ENCODE measurements at places on chromosomes 12 and 14. TPM values are rescaled to one million over a fixed set of nuclear protein-coding genes. Genes with fewer than 3 reads are reported as not detected.

Gene KRT75
- total RNA-seq, result not detected

DNA sequence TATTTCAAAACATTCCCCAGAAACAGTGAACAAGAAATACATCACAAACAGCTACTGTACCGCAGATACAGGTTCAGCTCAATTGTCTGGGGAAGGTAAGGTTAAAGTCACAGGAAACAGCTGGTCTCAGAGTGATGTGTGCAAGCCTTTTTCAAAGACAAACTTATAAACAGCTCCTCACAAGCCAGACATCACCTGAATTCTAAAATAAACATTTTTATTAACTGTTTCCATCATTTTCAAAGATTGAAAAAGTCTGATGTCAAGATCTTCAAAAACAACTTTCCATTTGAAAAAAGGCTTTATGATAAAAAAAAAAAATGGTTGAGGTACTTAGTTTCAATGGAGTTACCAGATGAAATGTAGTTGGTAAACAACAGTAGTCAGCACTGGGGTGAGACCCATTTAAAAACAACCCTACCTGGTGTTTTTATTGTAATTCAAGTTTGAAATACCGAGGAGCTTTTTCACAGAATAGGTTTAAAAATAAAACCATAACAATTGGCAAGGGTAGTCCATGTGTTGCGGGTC, 4.0 kb downstream of the BTG1 start:
- peak overlapping the region; percentile 99 for H3K4me3 ChIP-seq
- H3K27me3 ChIP-seq, result no peaks in the 10 kb centered on the region
- DNase-seq, result no peak
- H3K36me3 ChIP-seq, result peaks cover 82% of the 10 kb centered on the region
- H3K4me1 ChIP-seq, result peaks cover 22% of the 10 kb centered on the region

DNA sequence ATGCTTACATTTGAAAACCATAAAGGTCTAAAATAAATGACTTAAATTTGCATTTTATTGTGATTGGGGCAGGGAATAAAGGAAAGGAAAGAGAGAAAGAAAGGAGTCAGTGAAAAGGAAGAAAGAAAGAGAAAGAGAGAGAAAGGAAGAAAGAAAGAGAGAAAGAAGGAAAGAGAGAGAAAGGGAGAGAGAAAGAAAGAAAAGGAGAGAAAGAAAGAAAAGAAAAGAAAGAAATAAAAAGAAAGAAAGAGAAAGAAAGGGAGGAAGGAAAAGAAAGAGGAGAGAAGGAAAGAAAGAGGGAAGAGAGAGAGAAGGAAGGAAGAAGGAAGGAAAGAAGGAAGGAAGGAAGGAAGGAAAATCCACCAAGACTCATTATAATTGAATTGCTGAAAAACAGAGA, 222.8 kb downstream of the RMST start:
- H3K4me3 ChIP-seq, result no peak overlapping the region
- no peak for DNase-seq
- H3K27ac ChIP-seq, result no peak overlapping the region
- H3K36me3 ChIP-seq, result no peaks in the 10 kb centered on the region
- no peaks in the 10 kb centered on the region for H3K27me3 ChIP-seq

GRCh38 chr14:99763527-99764221, 29.5 kb upstream of the EML1 start:
- H3K27ac ChIP-seq, result no peak overlapping the region
- no peak for DNase-seq
- H3K4me3 ChIP-seq, result no peak overlapping the region
- H3K27me3 ChIP-seq, result peaks cover 4% of the 10 kb centered on the region

DNA sequence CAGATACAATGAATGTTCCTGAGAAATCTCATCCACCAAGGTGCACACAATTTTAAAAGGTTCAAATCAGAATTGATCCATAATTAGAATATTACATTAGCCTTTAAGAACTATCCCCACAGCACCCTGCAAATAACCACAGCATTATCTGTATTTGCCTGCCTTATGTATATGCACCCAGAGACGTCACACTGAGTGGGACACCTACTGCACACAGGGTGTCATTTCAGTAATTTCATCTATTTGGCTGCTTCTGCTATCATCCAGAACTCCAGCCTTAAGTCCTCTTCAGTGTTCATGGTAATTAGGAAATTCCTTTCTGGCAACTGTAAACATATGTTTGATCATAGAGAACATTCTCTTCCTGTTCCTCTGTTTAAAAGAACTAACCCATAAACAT, 298.4 kb downstream of the SYT1 start:
- no peaks in the 10 kb centered on the region for H3K36me3 ChIP-seq
- H3K27me3 ChIP-seq, result no peaks in the 10 kb centered on the region
- no peak overlapping the region for H3K27ac ChIP-seq
- DNase-seq, result no peak
- H3K4me3 ChIP-seq, result no peak overlapping the region

- peak overlapping the region; percentile 99 for H3K27ac ChIP-seq
- peak overlapping the region; percentile 90 for H3K4me3 ChIP-seq
- peaks cover 46% of the 10 kb centered on the region for H3K36me3 ChIP-seq
- H3K27me3 ChIP-seq, result no peaks in the 10 kb centered on the region
- no peak for DNase-seq
Observed at GRCh38 chr12:123232472-123232806, 502 bp downstream of the MPHOSPH9 start.

- H3K27me3 ChIP-seq, result peaks cover 7% of the 10 kb centered on the region
- no peak overlapping the region for H3K4me3 ChIP-seq
- H3K27ac ChIP-seq, result no peak overlapping the region
Observed at GRCh38 chr12:29024117-29024516, 125.0 kb upstream of the FAR2 start.

DNA sequence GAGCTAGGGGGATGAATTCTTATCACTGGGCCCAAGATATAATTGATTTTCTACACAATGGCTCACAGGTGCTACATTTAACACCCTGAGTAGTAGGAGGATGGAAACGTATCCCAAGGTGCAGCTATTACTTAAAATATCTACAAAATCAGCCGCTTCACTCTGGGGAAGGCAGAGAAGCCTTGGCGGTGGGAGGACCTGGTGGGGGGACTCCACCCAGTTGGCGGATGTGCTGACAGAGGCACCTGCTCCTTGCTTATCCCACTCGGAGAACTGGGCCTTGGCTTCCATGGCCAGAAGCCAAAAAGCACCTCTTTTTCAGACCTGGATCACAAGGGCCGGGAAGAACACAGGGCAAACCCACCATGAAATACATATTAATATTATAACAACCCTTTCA, 106.3 kb downstream of the OTX2 start:
- no peaks in the 10 kb centered on the region for H3K36me3 ChIP-seq
- no peak overlapping the region for H3K27ac ChIP-seq

- H3K4me3 ChIP-seq, result no peak overlapping the region
- peaks cover 22% of the 10 kb centered on the region for H3K36me3 ChIP-seq
- H3K27ac ChIP-seq, result no peak overlapping the region
- no peaks in the 10 kb centered on the region for H3K27me3 ChIP-seq
- no peaks in the 10 kb centered on the region for H3K4me1 ChIP-seq
- DNase-seq, result peak; percentile 78
Observed at GRCh38 chr12:112198120-112198733, 72.9 kb downstream of the TRAFD1 start.

DNA sequence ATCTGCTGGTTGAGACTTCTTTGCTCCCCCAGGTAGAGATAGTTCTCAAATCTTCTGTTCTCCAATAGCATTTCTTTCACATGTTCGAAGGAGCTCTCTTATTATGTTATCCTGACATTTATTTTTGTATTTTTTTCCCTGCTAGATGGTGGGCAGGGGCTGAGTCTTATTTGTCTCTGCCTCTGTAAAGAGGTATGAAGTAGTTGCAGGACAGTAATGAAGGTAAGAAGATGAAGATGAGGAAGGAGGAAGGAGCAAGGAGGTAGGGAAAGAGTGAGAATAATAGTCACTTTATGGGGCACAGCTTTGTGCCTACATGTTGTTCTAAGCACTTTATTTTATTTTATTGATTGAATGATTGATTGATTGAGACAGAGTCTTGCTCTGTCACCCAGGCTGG, 5.0 kb upstream of the CIROP start:
- H3K27ac ChIP-seq, result no peak overlapping the region
- DNase-seq, result no peak
- no peaks in the 10 kb centered on the region for H3K27me3 ChIP-seq
- H3K4me1 ChIP-seq, result peaks cover 4% of the 10 kb centered on the region
- H3K4me3 ChIP-seq, result no peak overlapping the region

Gene AVPR1A
- not detected for total RNA-seq

DNA sequence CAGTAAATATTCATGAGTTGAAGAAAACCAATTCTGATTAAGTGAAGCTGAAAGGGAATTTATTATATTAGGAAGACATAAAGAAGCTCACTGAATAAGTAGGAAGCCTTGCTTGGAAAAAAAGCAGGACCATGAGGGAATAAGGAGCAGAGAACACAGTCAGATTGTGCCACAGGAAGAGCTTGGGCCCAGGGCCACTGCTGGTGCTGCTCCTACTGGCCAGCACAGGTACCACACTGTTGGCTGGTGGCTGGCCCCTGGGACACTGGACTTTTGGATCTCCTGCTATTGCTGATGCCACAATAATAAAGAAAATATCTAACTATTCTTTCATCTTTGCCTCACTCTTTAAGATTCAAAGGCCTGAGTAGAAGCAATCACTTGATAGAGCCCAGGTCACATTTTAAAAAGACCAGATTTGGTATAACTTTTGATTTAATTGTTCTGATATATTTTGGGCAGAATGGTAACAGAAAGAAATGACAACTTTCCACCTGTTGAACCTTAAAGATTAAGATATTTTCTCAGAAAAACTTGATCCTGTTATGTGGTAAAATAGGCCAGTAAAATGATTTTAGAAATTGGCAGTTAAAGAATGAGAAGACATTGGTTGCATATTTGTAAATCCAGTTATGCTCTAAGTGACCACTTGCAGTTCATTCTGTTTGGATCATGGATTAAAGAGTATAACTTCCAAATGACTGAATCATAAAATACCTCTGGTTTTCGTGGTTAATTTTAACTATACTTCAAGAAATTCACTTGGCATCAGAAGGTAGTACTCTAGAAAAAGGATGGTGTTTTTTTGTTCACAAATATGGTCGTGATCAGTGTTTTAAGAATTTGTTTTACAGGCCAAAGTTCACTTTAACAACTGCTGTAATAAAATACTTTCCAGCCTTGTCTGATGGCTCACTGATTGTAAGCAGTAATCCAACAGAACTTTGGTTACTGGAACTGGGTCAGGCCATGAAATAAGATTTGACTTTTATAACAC, 68.3 kb downstream of the DERA start:
- H3K27me3 ChIP-seq, result no peaks in the 10 kb centered on the region
- no peaks in the 10 kb centered on the region for H3K4me1 ChIP-seq
- H3K36me3 ChIP-seq, result peaks cover 26% of the 10 kb centered on the region

- no peak overlapping the region for H3K27ac ChIP-seq
- H3K36me3 ChIP-seq, result no peaks in the 10 kb centered on the region
Observed at GRCh38 chr14:83007641-83008225, 1474.1 kb upstream of the SEL1L start.

- H3K4me3 ChIP-seq, result no peak overlapping the region
- no peak overlapping the region for H3K27ac ChIP-seq
- peaks cover 57% of the 10 kb centered on the region for H3K4me1 ChIP-seq
- H3K36me3 ChIP-seq, result peaks cover 3% of the 10 kb centered on the region
- no peaks in the 10 kb centered on the region for H3K27me3 ChIP-seq
- DNase-seq, result no peak
Observed at GRCh38 chr14:68254669-68255527, 435.3 kb downstream of the RAD51B start.

Gene BDKRB1
- total RNA-seq, result not detected

GRCh38 chr12:116135209-116135930, 142.1 kb downstream of the MED13L start:
- no peak for DNase-seq
- H3K36me3 ChIP-seq, result no peaks in the 10 kb centered on the region
- H3K27me3 ChIP-seq, result no peaks in the 10 kb centered on the region

GRCh38 chr12:19298836-19299605, 140.3 kb upstream of the AEBP2 start:
- DNase-seq, result no peak
- no peaks in the 10 kb centered on the region for H3K4me1 ChIP-seq
- H3K27me3 ChIP-seq, result no peaks in the 10 kb centered on the region
- H3K27ac ChIP-seq, result no peak overlapping the region

Gene ATL1
- 0.91 TPM for total RNA-seq

GRCh38 chr12:130680451-130680990, 35.6 kb downstream of the RIMBP2 start:
- no peak overlapping the region for H3K27ac ChIP-seq
- no peak overlapping the region for H3K4me3 ChIP-seq
- no peaks in the 10 kb centered on the region for H3K36me3 ChIP-seq
- peaks cover 3% of the 10 kb centered on the region for H3K27me3 ChIP-seq
- no peak for DNase-seq
- H3K4me1 ChIP-seq, result no peaks in the 10 kb centered on the region

DNA sequence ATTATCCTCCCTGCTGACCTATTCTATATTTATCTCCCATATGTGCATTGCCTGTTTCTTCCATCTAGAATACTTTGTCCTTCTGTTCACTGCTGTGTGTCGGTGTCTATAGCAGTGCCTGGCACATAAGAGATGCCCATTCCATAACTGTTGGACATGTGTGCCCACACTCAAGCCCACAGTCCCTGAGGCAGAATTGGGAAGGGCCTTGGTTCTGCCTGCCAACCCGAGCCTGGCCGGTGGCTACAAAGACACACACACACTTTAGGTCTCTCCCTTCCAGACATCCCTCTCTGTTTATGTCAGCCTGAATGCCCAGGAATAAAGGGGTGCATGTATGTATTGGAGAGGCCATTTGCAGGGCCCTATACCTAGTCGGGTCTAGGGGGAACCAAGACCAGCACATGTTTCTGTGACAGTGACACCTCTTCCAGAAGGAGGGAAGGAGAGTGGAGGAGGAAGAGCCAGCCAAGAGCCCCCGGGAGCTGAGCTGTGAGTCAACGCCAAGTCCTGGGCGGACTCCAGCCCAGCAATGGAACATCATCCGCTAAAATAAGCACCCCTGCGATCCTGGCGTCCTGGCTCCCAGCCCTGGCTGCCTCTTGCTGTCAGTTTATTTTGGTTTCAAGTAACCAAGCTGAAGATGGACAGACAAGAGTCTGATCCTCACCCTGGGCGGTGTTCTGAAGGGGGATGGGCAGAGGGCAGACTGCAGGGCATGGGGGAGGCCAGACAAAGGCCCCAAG, 4.3 kb upstream of the ASB2 start:
- peaks cover 32% of the 10 kb centered on the region for H3K36me3 ChIP-seq
- DNase-seq, result no peak
- peaks cover 55% of the 10 kb centered on the region for H3K4me1 ChIP-seq
- H3K27ac ChIP-seq, result peak overlapping the region; percentile 97

- no peaks in the 10 kb centered on the region for H3K27me3 ChIP-seq
- no peak overlapping the region for H3K4me3 ChIP-seq
- no peaks in the 10 kb centered on the region for H3K4me1 ChIP-seq
- no peaks in the 10 kb centered on the region for H3K36me3 ChIP-seq
Observed at GRCh38 chr14:37036669-37037341, 135.6 kb downstream of the SLC25A21 start.

GRCh38 chr12:29228474-29229157, 79.5 kb downstream of the FAR2 start:
- H3K36me3 ChIP-seq, result no peaks in the 10 kb centered on the region
- H3K4me1 ChIP-seq, result no peaks in the 10 kb centered on the region
- no peak overlapping the region for H3K27ac ChIP-seq
- H3K4me3 ChIP-seq, result no peak overlapping the region

DNA sequence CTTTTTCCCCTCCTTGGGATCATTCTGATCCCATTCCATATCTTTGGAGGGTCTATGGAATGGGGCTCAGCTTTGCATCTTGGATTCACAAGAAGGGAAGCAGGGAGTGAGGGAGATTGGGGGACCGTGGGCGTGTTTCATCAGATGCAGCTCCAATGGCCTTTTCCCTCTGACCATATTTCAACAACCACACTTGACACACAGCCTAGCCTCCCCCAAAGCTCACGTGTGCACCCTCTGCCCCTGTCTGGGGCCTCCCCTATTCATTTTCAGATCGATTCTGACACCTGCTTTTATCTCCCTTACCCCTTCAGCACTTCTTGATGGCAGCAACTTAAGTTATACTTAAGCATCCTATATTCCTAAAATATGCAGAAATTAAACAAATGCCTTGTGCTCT, 126.6 kb downstream of the CHST11 start:
- DNase-seq, result no peak
- H3K4me3 ChIP-seq, result no peak overlapping the region
- H3K36me3 ChIP-seq, result peaks cover 2% of the 10 kb centered on the region
- H3K27ac ChIP-seq, result no peak overlapping the region
- H3K4me1 ChIP-seq, result peaks cover 68% of the 10 kb centered on the region
